Suprapubic skin (tissue), 4 donors: ENCODE measurements at places on chromosomes 13 and 19. TPM values are rescaled to one million over a fixed set of nuclear protein-coding genes. Genes with fewer than 3 reads are reported as not detected.

TMED1 gene
- total RNA-seq: 16.3 TPM

CEACAM7 gene
- 5.2 TPM for total RNA-seq

FCAR gene
- 0.87 TPM for total RNA-seq

PDE4C gene
- total RNA-seq: 2.0 TPM

ATP4B gene
- total RNA-seq: not detected

CUL4A gene
- 95.6 TPM for total RNA-seq

ZNF682 gene
- 5.5 TPM for total RNA-seq

SYNGR4 gene
- total RNA-seq: not detected

ZNF223 gene
- total RNA-seq: 1.3 TPM

NLRP9 gene
- not detected for total RNA-seq
